Hematopoietic multipotent progenitor cell treated with erythropoietin and hydrocortisone succinate and interleukin-3 and kit ligand, for 8 days (in vitro differentiated cells): ENCODE measurements at places on chromosomes 12 and 14.

GRCh38 chr14:64760146-64760755 lies 56.0 kb downstream of the PLEKHG3 start:
- DNase-seq, result peak; percentile 67

DNA sequence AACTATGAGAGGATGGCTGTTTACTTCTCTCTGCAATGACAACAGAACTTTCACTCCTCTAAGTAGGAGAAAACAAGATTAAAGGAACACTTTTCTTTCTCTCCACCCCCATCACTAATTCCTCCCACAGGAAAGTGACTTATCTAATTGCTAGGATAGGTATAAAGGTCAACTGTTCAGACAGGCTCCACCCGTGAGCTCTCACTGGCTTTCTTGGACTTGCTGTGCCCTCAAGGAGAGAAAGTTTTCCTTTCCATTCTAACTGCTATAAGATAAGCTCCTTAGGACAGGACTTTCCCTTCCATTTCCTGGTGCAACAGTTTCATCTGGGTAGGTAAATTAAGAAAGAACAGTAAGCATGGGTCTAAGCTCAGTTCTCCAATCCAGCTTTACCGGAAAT lies 4.8 kb downstream of the SLC41A2 start:
- DNase-seq, result no peak

GRCh38 chr12:40834321-40834720 lies 142.1 kb downstream of the CNTN1 start:
- no peak for DNase-seq

- DNase-seq, result no peak
These were observed 42.1 kb downstream of the SERPINA3 start for GRCh38 chr14:94654071-94654861.

DNA sequence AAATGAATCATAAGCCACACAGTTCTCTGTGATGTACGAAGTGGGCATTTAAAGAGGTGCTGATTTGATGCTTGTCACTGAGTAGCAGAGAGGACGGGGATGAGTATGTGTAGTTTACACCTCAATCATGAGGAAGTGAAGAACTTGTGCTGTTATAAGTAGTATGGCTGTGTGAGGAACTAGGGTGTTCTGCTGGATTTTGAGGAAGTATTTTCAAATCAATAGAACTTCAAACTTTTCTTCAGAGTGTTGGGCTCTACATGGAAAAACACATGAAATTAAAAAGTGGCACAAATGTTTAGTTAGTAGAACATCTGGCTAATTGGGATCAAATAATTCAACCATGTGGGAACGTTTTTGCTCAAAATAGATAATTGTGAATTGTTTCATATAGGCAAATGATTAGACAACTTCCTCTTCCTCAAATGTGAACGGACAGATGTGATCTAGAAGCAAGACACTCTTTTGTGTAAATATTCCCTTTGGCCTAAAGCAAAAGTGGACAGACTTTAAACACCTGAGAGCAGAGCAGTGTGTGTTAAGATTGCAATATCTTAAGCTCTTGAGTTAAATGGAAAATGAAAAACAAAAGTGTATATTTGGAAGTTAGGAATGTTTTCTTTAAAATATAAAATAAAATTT lies 168.5 kb downstream of the NAV3 start:
- DNase-seq, result peak; percentile 2

- DNase-seq, result no peak
These were observed 158.6 kb downstream of the ZNF664 start for GRCh38 chr12:124131659-124132058.

DNA sequence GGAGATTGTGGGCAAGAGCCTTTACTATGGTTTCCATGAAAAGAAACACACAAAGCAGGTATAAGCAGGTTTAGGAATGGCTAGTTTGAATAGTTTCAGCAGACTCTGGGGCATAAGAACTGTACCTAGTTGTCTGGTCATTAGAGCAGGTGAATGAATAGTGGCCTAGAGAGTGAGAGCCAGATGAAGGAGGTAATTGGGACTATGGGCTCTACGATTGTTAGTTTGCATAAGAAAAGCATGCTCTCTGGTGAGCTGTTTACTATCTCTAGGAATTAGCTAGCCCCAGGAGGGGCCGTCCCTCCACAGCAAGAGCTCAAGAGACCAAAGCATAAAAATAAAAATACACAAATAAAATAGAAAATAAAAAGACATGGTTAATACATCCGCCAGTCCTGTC lies 397.5 kb upstream of the GARIN6 start:
- DNase-seq, result no peak

GRCh38 chr14:66070542-66071319 lies 415.4 kb upstream of the CCDC196 start:
- peak; percentile 39 for DNase-seq

GRCh38 chr14:79021766-79022165 lies 851.6 kb downstream of the NRXN3 start:
- DNase-seq, result no peak

DNA sequence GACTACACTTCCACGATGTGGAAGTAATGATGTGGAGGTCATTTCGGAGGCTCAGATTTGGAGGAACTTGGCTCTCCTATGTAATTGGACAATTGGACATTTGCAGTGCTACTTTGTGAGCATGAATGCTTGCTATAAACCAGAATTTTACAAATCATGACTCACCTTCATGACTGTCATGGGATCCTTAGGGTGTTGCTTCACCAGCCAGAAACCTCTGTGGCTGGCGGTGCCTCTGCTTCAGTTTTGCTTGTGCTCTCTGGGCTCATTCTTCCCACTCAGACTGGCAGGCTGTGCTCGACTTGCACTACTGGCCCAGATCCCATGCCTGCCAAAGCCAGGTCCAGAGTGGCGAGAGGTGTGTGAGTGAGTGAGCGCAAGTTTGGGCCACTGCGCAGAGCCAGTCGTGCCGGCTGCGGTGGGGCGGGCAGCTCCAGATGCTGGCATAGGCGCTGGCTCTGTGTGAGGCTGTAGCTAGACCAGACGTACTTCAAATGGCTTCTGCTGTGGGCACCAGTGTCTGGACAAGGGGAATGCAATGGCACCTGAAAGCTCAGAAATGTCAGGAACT lies 387.8 kb downstream of the AEBP2 start:
- no peak for DNase-seq

DNA sequence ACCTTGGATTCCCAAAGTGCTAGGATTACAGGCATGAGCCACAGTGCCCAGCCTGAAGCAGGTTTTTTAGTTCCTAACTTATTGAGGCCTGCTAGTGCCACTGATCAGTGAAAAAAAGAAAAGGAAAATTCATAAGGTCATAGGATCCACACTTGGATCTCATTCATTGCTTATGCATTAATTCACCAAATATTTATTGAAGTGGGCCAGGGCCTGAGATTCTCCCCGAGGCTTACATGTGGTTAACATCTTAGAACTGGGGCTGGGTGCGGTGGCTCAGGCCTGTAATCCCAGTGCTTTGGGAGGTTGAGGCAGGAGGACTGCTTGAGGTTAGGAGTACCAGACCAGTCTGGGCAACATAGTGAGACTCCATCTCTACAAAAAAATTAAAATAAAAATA lies 29.5 kb upstream of the MAP1LC3B2 start:
- no peak for DNase-seq

GRCh38 chr14:98819132-98819866 lies 452.7 kb downstream of the BCL11B start:
- DNase-seq, result no peak

DNA sequence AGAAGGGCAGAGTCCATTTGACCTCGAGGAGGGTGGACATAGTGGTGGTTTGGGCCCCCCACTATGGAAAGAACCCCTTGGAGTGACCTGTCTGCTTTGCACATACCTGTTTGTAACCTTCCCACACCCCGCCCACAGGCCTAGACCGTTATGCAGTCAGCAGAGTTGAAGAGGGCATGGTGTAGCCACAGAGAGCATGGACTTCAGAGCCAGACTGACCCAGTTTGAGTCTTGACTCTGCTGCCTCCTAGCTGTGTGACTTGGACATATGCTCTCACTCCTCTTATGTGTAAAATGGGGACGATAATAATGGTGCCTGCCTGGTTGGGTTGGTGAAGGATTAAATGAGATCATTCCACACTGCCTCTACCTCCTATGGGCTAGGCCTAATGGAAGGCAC lies 40.9 kb upstream of the NOS1 start:
- no peak for DNase-seq

DNA sequence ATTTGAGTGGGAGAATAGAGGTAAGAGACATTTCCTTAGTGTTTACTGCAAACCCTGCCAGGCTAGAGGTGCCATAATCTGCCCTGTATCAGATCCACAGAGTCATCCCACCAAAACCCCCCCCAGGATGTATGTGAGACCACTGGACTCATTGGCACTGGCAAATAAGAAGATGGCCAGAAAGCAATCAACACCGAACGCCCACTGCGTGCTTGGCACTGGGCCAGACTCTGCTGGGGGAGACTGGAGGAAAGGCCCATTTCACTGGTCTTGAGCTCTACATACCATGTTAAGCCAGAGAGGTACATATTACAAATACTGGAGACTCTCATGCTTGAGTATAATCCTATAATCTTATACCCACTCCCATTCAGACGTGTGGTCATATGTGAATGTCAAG lies 44.0 kb downstream of the SMUG1 start:
- no peak for DNase-seq

DNA sequence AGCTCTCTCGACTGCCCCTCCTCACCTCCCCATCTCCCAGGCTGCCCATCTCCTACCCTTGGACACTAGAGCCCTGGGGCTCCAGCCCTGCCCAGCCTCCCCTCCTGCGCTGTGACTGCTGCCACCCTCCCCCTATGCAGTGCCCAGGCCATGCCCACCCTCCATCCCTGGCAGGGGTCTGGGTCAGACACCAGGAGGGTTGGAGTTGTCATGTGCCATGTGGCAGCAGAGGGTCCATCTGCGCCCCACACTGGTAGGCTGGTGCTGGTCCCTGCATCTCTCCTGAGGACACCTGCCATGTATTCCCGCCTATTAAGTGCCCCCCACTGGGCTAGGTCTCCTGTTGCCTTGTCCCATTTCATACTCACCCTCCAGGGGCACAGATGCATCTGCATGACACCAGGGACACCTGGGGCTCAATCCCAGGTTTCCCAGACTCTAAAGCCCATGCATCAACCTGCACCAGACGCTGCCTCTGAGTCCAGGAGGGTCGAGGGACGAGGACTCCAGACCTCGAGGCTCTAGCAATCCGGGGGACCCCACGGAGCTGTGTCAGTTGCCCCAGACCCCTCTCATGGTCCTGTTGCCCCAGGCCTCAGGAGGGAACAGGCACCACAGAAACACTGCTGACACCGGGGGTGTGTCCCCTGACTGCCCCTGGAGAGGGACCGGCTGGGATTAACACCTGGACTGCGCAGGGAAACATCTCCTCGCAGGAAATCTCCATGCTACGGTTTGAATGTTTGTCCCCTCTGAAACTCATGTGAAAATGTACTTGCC lies 23.4 kb upstream of the SFSWAP start:
- DNase-seq, result no peak

DNA sequence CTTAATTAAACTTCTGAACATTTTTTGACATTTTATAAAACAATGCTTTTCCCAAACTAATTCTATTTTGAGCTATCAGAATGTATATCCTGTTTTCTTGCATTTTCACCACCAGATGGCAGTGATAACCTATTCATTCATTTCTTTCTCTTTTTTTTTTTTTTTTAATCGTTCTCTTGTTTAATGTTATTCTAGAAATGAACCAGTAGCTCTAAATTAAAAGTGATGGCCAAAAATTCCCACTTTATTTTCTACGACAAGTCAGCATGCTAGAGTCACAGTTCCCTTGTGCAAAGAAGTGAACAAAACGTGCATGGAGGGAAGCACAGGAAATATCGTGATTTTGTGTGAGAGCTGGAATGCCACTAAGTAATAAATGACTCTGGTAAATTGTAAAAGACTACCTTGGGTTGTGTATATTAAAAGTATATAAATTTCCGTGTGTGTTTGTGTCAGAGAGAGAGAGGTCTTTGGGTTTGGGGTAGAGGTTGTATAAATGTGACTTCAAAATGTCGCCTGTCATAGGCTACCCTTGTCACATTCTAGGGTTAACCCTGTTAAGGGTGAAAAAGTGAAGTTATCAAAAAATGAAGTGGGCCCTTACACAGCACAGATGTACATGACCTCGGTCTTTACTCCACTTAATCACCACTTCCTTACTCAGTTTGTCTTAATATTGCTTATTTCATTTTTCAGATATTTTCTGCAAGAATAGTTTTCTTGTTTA lies 40.4 kb upstream of the LDHB start:
- DNase-seq, result peak; percentile 53

- no peak for DNase-seq
These were observed 90.0 kb downstream of the RMST start for GRCh38 chr12:97552410-97553121.

DNA sequence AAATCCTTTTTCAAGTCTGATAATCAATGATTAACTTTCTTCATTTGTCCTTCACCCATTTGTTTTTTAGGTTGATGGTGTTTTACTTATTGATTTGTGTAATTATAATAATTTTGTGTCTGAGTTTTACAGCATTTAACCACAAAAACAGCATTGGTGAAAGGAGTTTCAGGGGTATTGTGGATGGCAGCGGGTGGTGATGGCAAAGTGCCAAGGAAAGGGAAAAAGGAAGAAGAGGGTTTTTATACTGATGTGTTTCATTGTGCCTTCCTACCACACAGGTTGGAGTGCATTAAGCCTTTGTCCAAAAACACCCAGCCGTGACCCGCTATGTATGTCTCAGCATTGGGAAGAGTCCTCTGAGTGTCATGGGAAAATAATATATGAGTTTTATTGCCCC lies 150.3 kb downstream of the DAD1 start:
- DNase-seq, result no peak
